ENCODE measurements at places on chromosomes 2 and 18.

GRCh38 chr2:64659252-64659651 lies 5.5 kb upstream of the SERTAD2 start:
- DNase-seq, result no peak

DNA sequence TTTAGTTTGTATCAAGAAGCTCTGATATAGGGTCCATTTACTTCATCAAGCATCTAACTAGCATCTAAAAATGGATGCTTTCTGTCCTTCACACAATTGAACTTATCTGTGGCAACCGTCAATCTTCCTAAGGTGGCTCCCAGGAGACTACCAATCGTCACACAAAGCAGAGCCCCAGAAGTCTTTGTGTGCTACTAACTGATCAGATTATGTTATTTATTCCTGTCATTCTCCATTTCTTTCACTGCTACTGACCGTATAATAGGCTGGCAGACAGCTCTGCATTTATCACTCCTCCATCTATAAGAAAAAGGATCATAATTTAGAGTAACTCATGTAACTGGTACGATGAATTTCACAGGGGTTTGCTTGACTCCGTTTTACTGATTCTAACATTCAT lies 585.0 kb upstream of the NXPH2 start:
- DNase-seq, result no peak

- no peak for DNase-seq
Measured at GRCh38 chr2:119856469-119856901, 96.8 kb downstream of the PTPN4 start.

DNA sequence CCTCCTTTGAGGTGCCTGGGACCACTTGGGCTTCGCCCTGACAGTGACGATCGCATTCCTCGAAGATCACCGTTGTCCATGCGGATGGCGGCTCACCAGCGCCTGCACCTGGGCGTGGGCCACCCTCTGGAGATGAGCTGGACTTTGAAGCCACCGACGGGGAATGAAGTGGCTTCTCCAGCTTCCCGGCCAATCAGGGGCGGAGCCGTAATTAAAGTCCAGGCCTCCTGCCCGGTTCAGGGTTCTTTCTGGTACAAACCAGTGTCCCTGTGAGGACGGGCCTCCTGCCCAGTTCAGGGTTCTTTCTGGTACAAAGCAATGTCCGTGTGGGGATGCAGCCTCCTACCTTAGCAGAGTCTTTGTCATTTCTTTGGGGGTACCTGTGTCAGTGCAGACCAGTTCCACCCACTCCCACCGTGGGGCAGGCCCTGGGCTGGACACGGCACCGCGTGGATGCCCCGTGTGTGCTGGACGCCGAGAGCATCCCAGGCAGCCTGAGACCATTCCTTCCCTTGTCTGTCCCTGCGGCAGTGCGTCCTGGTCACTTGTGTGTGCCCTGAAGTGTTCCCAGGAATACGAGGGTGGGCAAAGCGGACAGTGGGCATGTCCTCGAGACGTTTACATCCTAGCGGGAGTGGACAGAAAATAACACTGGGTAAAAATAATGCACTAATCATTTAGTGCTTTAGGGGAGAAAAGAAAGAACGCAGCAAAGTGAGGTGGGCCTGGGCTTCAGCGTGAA lies 55.0 kb downstream of the KCNG2 start:
- no peak for DNase-seq

- DNase-seq, result no peak
Measured at GRCh38 chr18:48992791-48993555, 42.2 kb upstream of the SMAD7 start.

GRCh38 chr18:76496194-76496890 lies 1.3 kb upstream of the ZNF516 start:
- peak; percentile 22 for DNase-seq

DNA sequence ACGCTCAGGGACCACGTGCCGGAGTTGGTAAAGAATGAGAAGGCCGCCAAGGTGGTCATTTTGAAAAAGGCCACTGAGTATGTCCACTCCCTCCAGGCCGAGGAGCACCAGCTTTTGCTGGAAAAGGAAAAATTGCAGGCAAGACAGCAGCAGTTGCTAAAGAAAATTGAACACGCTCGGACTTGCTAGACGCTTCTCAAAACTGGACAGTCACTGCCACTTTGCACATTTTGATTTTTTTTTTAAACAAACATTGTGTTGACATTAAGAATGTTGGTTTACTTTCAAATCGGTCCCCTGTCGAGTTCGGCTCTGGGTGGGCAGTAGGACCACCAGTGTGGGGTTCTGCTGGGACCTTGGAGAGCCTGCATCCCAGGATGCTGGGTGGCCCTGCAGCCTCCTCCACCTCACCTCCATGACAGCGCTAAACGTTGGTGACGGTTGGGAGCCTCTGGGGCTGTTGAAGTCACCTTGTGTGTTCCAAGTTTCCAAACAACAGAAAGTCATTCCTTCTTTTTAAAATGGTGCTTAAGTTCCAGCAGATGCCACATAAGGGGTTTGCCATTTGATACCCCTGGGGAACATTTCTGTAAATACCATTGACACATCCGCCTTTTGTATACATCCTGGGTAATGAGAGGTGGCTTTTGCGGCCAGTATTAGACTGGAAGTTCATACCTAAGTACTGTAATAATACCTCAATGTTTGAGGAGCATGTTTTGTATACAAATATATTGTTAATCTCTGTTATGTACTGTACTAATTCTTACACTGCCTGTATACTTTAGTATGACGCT lies 5.8 kb downstream of the MYCN start:
- no peak for DNase-seq

- DNase-seq, result no peak
Measured at GRCh38 chr2:3871002-3871401, 167.6 kb downstream of the DCDC2C start.

DNA sequence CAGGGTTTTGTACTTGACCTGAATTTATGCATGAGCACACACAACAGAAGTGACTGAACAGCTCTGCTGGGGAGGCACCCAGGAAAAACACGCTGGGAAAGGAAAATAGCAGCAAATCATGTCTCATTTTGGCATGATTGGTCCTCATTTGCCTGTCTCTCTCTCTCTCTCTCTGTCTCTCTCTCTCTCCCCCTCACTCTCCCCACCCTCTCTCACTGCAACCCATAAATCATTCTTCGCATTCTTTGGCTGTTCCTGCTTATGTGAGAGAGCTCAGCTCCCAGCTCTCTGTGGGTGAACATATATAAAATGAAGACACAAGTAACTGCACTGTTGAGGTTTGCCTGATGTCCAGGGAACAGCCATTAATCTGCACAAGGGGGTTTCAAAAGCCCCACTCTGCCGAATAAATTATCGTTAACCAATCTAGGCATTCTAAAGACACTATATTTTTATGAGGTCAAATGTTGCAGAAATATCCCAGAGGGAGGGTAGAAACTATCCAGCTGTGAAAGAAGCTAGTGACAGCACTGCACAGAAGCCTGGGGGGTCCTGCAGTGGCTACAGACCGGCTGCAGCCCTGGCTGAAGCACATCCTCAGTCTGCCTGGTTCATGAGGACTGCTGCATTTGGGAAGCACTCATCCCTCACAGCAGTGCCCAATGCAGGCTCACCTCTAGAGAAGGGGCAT lies 260.3 kb downstream of the AFF3 start:
- DNase-seq, result no peak

DNA sequence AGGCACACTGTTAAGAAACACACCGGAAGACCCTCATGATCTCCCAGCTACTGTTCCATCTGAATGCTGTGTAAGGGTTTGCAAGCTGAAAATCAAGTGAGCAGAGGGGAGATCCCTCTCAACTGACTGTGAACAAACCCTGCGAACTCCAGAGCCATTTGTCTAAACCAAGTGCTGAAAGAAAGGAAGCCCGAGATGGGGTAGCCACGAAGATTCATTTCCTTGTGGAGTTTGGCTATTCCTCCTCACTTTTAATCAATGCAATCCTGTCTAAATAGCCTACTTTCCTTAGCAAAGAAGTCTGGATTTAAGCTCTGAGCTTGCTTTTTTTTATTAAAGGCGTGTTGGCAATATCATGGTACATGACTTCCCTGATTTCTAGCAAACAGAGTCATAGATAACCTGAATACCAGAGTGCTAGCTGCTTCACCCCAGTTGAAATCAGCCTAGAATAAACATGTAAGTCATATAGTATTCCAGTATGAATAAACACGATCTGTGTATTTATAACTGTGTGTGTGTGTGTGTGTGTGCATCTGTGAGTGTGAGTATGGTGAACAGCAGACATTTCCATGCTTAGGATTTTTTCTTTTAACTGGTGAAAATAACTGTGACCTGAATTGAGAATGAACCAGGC lies 365.2 kb downstream of the ZNF521 start:
- no peak for DNase-seq

DNA sequence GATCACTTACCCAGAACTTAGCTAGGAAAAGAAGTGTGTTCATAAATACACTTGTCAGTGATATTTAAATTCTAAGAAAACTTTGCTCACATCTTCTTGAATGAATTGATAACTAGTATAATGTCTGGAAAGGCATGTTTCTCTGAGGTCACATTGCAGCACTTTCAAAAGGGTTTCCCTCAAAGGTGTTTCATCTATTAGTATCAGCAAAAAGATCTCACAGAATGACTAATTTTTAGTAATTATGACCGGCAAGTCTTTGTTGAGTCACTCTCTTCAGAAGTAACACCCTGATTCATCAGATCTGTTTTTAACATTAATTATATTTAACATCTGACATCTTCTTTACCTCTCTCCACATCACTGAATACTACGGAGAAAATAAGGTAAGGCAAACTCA lies 222.3 kb downstream of the IKZF2 start:
- no peak for DNase-seq

- no peak for DNase-seq
Measured at GRCh38 chr2:226660526-226660925, 139.1 kb downstream of the IRS1 start.

DNA sequence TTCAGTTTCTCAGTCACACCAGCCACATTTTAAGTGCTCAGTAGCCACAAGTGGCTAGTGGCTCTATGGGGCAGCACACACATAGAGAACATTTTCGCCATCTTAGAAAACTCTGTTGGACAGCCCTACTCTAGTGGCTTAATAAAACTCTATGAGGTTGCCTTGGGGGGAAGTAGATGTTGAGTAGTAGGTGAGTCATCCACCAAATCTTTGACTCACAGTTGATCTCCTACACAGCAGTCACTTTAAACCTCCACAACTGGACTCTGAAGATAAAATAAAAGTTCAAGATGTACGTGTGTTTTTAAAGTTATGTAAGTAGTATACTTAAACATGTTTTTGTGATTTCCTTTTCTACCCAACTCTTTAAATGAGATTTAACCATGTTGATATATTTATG lies 379.0 kb downstream of the SETBP1 start:
- no peak for DNase-seq

DNA sequence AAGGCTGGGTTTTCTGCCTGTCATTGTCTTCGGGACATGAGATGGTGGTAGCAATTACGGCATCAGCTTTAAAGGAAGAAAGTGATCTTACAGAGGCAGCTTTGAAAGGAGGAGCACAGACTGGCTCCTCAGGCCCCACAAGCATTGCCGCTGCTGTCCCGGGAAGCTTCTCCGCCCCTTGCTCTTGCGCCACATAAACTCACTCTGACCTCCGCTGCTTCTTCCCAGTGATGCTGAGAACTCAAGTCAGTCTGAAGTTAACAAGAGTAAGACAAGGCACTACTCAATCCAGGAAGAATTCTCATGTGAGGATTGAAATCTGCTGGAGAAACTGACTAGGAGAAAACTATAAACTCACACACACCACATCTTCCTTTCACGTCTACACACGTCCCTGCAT lies 112.4 kb upstream of the RIOK3 start:
- no peak for DNase-seq

DNA sequence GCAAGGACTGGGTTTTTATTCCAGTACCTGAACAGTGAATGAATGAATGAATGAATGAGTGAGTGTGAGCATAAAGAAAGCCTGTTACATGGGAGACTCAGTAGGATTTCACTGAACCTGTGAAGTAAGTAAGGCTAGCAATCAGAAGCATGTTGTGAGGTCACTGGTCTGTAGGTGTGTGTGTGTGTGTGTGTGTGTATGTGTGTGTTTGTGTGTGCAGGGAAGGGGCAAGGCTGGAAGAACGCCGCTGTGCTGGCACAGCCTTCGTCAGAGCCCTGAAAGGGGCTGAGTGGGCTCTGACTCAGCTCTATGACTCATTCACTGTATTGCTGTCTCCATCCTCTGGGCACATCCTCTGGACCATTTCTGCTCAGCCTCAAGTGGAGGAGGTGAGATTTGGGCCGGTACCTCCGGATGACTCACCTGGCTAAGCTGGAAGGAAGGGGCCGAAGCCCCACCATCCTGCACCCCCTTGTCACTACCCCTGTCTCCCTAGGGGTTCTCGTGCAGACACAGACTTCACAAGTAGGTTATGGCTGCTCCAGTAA lies 51.4 kb upstream of the MRPL33 start:
- DNase-seq, result no peak

GRCh38 chr18:79718878-79719477 lies 39.4 kb downstream of the CTDP1 start:
- DNase-seq, result no peak

DNA sequence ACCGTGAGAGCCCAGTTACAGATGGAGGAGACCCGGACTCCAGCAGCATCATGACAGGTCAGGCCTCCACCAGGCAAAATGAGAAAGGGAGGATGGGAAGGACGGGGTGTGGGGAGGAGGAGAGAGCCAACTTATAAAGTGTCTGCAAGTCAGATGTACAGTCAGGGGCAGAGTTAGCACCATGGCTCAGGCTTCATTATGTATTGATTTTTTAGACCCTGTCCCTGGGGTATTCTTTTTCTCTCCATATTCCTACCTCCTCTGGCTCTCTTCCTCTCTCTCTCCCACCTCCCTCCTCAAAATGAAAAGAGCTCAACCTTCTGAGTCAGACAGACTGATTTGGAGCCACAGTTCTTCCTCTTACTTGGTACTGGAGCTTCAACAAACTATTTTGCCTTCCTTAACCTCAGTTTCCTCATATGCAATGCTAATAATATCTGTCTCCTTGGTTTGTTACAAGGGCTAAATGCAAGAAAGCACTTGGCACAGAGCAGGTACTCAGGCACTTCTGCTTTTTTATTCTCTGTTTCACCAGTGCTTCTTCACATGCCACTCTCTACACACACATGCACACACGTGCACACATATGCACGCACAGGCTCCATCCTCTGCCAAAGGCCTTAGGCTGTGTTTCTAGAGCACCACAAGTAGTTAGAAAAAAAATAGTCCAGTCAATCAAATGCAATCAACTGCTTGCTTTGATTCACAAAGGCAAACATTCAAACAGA lies 92.3 kb upstream of the PKDCC start:
- DNase-seq, result peak; percentile 33

- DNase-seq, result no peak
Measured at GRCh38 chr18:3037423-3037915, 24.5 kb upstream of the LPIN2 start.

GRCh38 chr2:236887953-236888793 lies 197.5 kb upstream of the COPS8 start:
- DNase-seq, result no peak

GRCh38 chr2:240245184-240245583 lies 104.7 kb upstream of the OTOS start:
- no peak for DNase-seq

- no peak for DNase-seq
Measured at GRCh38 chr2:47083005-47083404, 72.1 kb downstream of the STPG4 start.

GRCh38 chr2:27807476-27807875 lies 36.0 kb downstream of the MRPL33 start:
- DNase-seq, result peak; percentile 2

GRCh38 chr2:229300790-229301189 lies 29.7 kb upstream of the PID1 start:
- no peak for DNase-seq

Data from midbrain (tissue), 1 donor.